ENCODE measurements at places on chromosomes 1 and 21.

DNA sequence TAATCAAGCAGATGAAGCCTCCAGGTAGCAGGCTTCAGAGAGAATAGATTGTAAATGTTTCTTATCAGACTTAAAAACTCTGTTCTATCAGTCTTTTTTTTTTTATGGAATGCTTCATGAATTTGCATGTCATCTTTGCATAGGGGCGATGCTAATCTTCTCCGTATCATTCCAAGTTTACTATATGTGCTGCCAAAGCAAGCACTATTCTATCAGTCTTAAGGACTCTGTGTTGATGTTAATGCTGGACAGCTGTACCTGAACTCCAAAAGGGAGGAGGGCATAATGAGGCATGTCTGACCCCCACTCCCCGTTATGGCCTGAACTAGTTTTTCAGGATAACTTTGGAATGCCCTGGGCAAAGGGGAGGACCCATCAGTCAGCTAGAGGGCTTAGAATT, 66.8 kb upstream of the PRRC2C start:
- DNase-seq = no peak

DNA sequence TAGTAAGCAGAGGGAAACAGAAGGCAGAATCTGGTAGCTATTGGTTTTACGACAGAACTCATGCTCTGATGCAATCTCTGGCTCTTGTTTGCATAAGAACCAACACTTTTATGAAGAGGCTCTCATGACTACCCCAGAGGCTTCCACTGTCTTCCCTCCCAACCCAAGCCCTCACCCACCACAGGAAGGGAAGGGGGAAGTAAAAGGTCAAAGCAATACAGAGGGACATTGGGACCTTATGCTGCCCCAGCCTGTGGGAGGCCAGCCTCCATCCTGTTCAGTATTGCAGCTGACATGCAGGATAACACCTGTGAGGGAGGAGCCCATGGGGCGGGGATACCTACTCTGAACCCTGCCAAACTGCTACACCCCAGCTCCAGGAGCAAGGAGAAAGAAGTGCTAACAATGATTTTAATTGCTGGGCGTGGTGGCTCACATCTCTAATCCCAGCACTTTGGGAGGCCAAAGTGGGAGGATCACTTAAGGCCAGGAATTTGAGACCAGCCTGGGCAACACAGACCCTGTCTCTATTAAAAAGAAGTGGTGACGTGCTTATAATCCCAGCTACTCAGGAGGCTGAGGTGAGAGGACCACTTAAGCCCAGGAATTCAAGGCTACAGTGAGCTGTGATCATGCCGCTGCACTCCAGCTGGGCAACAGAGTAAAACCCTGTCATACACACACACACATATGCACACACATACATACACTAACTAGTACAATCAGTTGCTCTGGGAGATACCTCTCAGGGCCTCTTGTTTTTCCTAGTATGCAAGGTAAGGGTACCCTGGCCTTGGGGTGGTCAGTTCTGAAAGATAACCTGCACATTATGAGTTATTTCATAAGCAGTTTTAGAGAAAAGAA, 9.5 kb downstream of the MR1 start:
- DNase-seq = no peak

DNA sequence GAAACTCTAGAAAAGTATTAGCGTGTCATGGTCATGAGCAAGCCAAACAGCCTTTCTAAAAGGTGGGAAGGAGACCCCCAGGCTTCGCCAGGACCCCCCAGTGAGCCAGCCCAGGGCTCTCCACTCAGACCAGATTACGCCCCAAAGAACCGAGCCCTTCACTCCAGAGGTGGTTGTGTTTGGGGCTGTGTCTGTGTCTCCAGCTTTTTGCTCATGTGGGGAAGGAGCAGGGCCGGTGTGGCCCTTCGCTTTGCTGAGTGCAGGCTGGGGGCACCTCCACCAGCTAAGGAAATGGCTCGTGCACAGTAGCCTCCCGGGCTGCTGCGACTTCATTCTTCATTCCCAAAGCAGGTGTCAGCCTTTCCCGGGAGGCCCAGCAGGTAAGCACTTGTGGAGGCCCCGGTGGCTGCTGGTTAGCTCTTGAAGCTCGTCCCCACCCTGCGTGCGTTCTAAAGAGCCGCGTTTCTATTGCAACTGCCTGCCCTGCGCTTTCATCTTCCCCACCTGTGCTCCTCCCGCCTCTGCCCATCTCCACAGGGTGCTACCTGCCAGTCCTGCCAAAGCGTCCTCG, 531 bp downstream of the TSPEAR start:
- no peak for DNase-seq

DNA sequence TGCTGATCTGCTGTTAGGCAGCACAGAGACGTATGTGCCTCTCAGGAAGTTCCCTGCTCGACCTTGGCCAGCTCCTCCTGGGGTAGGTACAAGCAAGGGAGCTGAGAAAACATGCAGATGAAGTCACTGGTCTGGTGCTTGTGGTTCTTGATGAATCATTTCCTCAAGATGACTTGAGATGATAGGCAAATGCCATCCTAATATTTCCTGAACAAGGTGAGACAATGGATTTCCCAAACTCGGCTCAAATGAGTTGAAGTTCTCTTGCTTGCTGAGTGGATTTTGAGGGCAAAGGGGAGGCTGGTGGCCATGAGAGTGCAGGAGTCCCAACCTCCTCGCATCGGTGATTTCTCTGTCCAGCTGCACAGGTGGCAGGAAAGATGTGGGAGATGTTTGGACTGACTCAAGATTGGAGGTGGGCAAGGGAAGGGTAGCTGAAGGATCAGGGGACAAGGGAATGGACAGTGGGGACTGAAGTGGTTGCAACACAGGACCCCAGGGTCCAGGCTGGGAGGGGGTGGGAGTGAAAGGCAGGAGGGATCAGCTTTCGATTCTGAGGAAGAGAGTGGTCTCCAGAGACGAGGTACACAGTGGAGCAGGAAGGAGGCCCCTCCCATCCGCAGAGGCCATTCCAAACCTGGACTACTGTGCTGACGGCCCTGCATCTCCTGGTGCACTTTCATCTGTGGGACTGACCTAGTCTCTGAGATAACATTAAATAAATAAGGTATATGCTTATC, 63.9 kb downstream of the CAPN2 start:
- no peak for DNase-seq

- DNase-seq = no peak
Measured at GRCh38 chr1:244173769-244174168, 122.7 kb downstream of the ZBTB18 start.

- peak; percentile 55 for DNase-seq
Measured at GRCh38 chr1:151024540-151025146, 11.7 kb upstream of the BNIPL start.

DNA sequence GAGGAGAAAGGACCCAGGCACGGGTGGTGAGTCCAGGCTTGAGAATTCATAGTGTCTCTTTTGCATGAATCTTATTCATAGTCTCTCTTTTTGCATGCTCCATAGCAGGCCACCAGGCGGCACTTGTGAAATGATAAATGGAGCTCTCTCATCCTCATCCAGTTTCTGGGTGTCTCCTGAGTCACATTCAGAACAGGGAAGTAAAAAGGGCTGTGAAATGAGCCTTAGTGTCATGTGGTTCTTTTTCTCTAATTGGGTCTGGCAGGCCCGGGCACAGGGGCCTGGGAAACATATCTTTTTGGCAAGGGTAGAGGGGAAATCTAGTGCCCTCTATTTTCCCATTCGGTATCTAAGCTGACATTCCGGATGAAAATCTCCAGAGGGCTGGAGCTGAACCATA, 19.1 kb upstream of the NCF2 start:
- DNase-seq = no peak

- no peak for DNase-seq
Measured at GRCh38 chr1:218332416-218332815, 12.7 kb upstream of the TGFB2 start.

GRCh38 chr1:27298632-27299384, 23.2 kb upstream of the TMEM222 start:
- DNase-seq = no peak

DNA sequence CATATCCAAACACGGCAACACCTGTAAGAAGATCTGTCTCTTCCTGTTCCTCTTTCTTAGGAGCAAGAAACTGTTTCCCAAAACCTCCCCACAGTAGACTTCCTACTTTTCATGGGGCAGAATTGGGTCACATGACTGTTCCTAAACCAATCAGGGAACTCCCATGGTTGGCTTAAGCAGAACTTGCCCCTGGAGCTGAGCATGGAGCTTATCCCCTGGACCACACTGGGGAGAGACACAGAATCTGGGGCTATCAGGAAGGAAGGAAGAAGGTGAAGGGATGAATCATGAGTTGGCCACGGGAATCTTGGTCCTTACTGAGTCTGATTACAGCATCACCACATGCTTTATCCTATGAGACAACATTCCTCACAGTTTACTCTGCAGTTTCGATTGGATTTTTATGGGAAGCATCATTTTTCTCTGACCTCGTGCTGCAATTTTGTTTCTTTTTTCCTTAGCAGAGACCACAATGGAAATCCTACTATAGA, 81.8 kb downstream of the CDC7 start:
- DNase-seq = no peak

DNA sequence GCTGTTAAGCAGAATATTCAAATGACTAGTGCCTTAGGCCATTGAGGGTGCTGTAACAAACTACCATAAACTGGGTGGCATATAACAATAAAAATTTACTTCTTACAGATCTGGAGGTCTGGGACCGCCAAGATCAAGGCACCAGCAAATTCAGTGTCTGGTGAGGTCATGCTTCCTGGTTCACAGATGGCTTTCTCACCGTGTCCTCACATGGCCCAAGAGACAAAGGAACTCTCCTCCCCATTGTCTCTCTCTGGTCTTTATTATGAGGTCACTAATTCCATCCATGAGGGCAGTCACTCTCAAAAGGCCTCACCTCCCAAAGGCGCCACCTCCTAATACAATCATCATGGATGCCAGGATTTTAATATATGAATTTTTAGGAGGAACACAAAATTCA, 127.3 kb downstream of the GABPA start:
- DNase-seq = no peak

DNA sequence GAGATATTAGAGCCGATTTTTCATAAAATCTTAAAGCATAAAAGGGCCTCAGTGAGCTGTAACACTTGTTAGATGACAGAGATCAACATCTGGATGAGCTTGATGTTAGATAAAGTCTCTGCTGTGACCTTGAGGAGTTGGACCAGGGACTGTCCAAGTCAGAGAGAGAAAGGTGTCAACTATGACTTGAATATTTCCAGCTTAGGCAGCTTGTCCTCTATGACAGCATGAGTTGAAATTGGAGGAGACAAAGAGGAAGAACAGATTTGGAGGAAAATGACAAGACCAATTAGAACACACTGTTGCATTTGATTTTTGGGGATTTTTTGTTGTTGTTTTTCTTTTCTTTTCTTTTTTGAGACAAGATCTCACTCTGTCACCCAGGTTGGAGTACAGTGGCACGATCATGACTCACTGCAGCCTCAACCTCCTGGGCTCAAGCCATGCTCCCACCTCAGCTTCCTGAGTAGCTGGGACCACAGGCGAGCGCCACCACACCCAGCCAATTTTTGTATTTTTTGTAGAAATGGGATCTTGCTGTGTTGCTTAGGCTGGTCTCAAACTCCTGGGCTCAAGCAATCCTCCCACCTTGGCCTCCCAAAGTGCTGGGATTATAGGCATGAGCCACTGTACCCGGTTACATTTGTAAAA, 35.3 kb upstream of the CLIC4 start:
- no peak for DNase-seq

GRCh38 chr1:28176492-28177470, at the start of gene PTAFR:
PTAFR (minus strand) TSS chr1:28176690; CDS start chr1:28151021, 25,669 bp downstream.
- DNase-seq = no peak

DNA sequence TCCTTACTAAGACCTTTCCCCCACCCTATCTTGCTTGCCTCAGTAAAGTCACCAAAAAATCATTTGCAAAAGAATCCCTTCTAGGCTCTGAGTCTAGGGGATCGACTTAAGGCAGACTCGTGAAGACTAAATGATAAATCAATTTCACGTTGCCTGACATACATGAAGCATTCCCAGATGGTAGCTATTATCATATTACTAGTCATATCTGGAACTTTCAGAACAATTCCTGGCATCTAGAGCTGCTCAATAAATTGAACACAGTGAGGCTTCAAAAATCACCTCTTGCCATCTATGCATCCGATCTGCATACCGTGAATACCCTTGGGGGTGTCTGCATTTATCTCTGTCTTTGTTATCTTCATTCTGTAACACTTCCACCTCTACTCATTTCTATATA, 49.6 kb upstream of the DAB1 start:
- no peak for DNase-seq

- DNase-seq = no peak
Measured at GRCh38 chr1:147852706-147853225, 49.8 kb upstream of the GJA8 start.

DNA sequence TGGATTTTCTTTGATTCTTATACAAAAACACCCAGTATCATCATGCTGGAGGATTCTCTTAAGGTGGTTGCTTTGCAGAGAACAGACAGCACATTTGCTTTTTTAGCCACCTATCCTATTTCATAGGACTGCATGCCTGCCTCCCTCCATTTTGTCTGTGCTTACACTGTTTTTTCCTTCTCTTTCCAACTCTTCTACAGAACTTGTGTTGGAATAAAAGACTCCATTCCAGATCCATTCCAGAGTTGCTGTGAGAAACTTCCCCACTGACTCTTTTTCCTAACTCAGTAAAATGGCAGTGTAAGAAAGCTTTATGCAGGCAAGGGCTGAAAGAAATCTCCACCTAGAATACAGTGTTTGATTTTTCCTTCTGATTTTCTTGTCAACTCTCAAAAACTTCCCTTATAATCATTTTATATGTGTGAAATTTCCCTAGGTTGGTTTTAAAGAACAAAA, 5.2 kb upstream of the ARID1A start:
- DNase-seq = no peak

DNA sequence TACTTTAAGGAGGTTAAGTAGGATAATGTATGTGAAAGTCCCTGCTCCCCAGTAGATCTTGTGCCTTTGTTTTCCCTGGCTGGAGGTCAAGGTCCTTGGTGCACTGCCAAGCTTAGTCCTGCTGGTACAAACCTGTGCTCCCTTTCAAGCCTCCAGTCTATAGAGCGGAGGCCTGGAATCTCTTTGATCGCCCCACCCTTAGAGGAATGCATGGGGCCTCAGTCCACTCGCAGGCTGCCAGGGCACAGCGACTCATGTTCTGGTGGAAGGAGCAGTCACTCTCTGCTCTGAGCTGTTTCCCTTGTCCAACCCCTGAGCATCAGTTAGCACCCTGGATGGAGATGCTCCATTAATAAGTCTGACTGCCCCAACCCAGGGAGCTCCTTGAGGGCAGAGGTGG, 121.8 kb downstream of the HMGB4 start:
- DNase-seq = no peak

- peak; percentile 12 for DNase-seq
Measured at GRCh38 chr1:172487550-172487949, 43.7 kb upstream of the PIGC start.

- peak; percentile 68 for DNase-seq
Measured at GRCh38 chr1:31182352-31182751, 57.3 kb downstream of the NKAIN1 start.

GRCh38 chr1:174931214-174931613, 68.5 kb upstream of the CACYBP start:
- peak; percentile 23 for DNase-seq

- no peak for DNase-seq
Measured at GRCh38 chr1:97540346-97540888, 380.4 kb downstream of the DPYD start.

GRCh38 chr1:235157150-235157549, 3.9 kb downstream of the RBM34 start:
- DNase-seq = no peak

Data from neuronal stem cell (in vitro differentiated cells).